ENCODE measurements at places on chromosomes 7 and 10.

DNA sequence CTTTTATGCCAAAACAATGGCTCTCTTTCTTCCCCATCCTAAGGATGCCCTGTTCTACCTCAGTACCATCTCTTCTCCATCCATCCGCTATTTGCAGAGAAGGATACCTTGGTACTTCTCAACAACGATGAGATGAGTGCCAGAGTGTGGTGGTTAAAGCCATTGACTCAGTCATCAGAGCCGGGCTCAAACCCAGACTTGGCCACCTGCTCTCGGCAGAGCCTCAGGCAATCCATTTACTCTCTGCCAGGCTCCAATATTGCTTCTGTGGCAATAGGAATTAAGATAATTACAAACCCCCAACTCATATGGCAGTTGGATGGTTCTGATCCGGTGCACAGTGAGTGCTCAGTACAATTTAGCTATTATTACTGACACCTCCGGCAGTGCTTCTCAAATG is 121.3 kb downstream of the PRLHR start:
- no peak for DNase-seq

DNA sequence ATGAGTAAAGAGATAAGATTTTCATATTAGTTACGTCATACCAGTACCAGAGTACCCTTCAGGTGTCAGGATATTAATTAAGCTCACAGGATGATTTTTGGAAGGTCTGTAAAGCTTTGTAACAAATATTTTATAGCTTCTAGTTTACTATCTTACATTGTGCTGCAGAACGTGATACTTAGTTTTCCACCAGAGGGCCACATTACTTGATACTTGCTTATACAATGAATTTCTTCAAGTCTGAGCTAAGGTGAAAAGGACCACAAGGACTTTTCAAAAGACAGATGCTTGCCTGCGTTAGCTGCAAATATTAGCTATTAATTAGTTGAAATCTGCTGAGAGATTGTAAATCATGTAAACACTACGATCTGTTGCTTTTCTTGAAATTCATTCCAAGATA is 12.2 kb downstream of the FOXP2 start:
- DNase-seq = peak; percentile 18

DNA sequence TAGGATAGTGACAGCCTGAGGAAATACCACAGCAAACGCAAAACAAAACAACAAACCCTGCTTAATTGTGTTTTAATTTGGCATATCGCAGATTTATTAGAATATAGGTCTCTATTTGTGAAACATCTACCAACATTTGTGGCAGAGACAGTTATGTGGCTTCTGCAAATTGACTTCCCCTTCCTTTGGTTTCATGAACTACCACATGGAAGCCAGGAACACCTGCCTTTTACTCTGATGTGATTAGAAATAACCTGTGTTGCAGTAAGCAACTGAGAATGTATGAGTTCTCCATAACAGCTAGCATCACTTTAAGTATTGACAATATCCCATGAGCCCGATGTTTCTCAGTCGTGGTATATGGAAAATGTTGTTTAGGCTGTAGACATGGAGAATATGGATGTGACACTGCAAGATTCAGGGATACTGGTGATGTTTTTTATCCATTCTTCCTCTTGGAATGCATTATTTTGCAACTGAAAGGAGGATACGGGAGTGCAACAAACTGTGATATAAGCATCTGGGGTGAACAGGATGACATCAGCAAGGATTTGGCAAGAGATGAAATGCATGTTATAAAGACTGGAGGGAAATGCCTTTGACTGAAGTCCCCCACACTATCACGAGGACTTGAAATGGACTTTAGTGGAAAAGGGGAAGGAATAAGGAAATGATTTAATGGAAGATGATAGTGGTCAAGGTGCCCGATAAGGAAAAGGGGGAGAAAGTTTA is 95.9 kb downstream of the CUBN start:
- DNase-seq = no peak

- no peak for DNase-seq
These were observed 109.8 kb downstream of the SH3PXD2A start for GRCh38 chr10:103745341-103746247.

DNA sequence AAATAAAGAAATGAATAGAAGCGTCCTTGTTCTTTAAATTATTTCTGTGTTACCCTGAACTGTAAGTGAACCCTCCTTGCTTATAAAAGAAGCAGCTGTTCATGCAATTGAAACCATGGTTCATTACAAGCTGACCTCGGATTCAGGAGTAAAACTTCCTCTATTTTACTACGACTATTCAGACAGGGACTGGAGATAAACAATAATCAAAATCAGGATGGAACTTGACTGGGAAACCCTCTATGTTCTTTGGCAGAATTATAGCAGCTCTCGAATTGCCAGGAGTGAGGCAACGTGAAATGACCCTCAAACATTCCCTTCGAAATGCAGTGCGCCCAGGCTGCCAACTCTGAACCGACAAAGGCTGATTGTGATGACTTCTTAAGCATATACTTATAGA is 172.1 kb downstream of the CYP26A1 start:
- no peak for DNase-seq

- DNase-seq = no peak
These were observed 102.6 kb downstream of the SH3PXD2A start for GRCh38 chr10:103752680-103753248.

DNA sequence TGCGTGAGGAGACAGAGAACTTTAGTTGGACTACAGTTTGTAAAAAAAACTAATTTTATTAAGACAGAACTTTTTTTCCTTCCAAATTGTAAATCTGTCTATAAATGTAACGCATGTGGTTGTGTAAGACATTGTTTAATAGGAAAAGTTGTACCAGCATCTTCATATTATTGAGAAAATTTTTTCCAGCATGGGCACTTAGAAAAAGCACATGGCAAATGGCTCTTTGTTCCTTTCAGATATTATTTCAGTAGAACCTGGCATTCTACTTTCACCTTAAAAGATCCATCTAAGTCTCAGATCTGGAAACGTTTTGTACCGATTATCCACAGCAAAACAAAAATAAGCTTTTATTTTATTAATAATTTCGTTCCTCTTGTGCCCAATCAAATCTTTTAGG is 43.2 kb downstream of the ZRANB1 start:
- DNase-seq = no peak

- no peak for DNase-seq
These were observed 23.7 kb downstream of the SPAG6 start for GRCh38 chr10:22368981-22369380.

DNA sequence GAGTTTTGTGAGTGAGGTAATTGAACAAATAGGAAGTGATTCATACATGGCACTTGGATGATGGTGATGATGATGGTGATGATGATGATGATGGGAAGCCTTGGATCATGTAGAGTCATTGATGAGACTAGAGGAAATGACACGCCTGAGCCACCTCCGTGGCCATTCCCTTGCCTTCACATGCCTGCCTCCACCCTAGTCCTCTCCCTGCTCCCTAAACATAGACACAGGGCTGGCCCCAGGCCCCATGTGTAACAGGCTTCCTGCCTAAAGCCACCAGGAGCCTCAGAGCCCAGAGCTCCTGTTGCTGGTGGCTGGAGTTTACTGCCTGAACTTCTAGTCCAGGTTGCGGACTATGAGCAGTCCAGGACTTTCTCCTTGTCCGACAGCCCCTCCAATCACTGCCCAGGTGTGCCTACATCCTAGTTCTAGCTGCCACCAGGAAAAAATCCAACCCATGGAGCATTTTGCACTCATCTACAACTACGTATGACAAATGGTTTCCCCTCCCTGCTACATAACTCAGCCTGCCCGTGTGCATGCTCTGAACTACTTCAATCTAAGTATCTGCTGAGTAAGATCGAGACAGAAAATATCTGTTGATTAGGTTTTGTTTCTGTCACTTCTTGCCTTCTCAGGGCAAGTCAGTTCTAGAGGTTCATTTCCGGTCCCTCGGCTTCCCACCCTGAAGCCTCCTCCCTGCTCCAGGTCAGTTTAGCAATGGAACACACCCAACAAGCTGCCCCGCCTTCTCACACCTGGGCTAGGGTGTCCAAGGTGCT is 35.5 kb upstream of the KDM7A start:
- no peak for DNase-seq

GRCh38 chr10:126387041-126387921 is 996 bp downstream of the ADAM12 start:
- peak; percentile 78 for DNase-seq

DNA sequence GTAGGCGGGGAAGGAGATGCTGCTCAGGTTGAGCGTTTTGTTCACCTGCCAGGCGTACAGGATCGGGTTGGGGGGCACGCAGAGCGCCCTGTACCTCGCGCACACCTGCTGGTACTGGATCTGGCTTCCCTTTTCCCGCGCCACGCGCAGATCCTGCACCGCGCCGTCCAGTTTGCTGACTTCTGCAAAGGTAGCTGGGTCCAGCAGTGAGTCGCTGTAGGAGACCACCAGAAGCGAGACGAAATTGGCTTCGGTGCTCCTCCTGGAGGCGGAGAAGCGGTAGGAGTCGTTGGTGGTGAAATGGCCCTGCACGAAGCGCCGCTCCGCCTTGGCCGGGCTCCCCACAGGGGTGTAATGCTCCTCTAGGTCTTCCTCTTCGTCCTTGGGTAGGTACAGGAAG is 90.7 kb upstream of the RAB18 start:
- DNase-seq = no peak

- no peak for DNase-seq
These were observed 40.1 kb downstream of the HHEX start for GRCh38 chr10:92729886-92730285.

DNA sequence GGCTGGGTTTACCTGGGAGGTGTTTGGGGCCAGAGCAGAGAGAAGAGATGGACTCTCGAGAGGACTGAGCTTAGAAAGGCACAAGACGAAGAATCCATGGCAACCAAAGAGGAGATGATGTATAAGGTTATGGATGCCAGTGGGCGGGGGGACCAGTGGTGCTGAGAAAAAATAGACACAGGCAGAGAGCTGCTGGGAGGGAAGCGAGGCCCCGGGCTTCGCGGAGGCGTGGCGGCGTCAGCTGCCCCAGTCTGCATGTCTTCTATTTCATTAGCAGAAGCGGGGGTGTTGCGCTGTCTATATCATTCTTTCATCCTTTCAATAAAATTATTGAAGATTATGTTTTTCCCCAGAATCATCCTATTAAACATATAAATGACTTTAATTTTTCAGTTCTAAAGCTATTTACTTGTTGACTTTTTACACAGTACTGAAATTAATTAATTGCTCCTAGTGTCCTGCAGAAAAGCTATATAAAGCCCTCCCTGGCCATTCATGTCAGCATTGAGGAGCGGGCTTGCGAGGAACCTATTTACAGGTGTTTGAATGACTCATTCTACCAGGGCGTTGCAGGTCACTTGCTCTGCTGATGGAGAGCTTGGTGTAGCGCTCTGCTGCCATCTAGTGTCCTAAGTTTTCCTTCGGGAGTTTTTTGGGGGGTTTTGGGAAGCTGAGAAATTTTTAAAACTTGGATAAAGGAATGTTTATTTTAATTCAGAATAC is 42.9 kb upstream of the BHLHA15 start:
- DNase-seq = peak; percentile 51

- no peak for DNase-seq
These were observed 23.5 kb upstream of the FAM180A start for GRCh38 chr7:135771961-135772638.

GRCh38 chr10:115981081-115981480 is 291.9 kb downstream of the GFRA1 start:
- DNase-seq = no peak

- DNase-seq = no peak
These were observed 149.1 kb upstream of the WDR11 start for GRCh38 chr10:120702032-120702431.

GRCh38 chr10:95335933-95336699 is 45.3 kb upstream of the PDLIM1 start:
- no peak for DNase-seq

- DNase-seq = no peak
These were observed 70.6 kb downstream of the PFKFB3 start for GRCh38 chr10:6273351-6273750.

DNA sequence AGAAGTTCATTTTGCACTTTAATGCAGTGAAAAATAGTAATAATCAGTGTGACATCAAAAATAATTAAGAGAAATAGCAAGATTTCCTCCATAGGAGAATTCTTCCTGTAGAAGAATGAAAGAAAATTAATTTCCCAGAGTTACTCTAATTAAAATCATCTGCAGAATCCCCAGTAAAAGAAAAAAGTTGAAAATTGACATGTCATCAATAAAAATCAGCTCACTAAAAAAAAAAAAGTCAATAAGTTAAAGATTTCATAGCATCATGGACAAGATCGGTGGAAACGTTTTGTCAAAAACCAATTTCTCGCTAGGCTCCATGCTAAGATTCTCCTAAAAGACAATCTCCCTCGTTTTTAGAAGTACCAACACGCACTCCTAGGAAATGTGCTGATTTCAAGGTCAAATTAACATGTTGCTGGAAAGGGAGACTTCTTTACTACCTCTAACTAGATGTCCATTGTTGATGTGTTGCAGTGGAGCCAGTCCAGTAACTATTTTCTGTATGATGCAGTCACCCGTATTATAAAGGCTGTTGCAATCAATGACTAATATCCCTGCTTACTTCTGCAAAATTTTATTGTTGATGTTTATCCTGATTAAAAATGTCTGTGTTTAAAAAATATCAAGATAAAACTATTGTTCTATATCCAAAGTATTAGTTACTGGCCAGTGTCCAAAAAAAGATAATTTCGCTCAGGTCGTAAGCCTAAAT is 591.9 kb upstream of the MGMT start:
- no peak for DNase-seq

DNA sequence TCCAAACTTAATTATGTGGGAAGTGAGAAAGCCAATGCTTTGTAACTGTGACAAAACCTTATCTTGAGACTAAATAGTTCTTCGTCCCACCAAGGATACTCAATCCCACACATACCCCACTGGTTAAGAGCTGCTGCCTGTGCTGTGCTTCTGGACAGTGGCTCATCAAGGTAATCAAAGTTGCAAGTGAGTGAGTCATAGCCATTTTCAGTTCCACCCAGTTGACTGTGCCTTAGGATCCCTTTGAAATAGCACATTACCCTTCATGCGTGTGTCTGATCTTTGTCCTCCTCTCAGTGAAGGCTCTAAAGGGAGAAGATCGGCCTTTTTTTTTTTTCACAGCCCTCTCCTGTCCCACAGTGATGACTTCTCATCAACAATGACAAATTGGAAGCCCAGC is 706.0 kb upstream of the AUTS2 start:
- DNase-seq = no peak

DNA sequence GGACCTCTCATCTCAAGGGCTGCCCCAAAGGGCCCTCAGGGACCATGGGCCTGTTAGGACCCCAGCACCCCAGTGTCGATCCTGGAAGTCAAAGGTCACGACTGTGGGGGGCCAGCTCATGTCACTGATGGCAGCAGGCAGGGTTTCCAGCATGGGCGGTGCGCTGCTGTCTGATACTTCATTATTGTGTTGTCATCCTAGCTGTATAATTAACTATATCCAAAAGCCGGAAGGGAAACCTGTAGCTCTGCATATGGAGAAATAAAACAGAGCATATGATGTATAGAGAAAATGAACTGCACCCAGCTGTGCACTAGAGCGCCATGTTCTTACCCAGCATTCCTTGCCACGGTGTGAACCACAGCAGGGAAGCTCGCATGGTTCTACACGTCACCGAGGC is 196.3 kb downstream of the EBF3 start:
- no peak for DNase-seq
